Cerebellar nuclear complex (tissue), 1 donor: ENCODE measurements at places on chromosomes 2 and 18.

GRCh38 chr2:160417745-160418397 is 75.7 kb downstream of the RBMS1 start:
- no peak for DNase-seq

- DNase-seq: no peak
Measured at GRCh38 chr2:190653931-190654330, 5.0 kb downstream of the NAB1 start.

DNA sequence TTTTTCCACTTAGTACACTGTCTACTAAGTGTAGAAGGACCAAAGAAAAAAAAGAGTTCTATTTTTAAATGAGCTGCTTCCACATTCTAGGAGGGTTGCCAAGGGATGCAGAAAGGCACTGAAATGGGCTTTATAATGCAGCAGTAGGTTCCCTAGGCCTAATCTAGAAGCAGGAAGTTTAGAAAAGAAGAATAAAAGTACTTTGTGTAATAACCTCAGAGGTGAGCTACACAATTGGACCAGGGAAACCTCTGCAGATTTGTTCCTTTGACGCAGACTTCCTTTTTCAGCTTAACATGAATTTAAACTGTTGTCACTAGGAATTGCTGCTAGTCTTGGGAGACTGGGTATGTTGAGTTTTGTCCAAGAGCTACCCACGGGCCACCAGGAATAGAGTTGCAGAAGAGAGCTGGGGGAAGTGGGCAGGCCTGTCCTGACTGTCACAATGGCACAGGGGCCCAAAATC is 34.6 kb upstream of the RAB1A start:
- no peak for DNase-seq

- no peak for DNase-seq
Measured at GRCh38 chr2:37867166-37867565, 57.9 kb upstream of the RMDN2 start.

DNA sequence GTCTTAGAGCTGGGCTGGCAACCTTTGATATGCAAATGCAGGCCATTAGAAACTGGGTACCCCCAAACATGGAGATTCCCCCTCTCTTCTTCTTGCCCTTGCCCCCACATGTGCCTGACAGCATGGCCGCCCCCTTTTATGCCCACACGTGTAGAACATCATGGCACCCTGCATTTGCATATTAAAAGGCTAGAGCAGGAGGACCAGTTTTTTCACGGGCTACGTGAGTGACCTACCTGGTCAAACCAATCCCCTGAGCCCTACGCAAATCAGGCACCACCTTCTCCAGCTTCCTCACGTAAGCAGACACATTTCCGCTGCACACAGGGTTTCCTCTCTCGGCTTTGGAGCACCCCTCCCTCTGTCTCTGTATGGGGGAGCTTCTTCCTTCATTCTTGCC is 110.9 kb upstream of the COPS8 start:
- DNase-seq: no peak

DNA sequence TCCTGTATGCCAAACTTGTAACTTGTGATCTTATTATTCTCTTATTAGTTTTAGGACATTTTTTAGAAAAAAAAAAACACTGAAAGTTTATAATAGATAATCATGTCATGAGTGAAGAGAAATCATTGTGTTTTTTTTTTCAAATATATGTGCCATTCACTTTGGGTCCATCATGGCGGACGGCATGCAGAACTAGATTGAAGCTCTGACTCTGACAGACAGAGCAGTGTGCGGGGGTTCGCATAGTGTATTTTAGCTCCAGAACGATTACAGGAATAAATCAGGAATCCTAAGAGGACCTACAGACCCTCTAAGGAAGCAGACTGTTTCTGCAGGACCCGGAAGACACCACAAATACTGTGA is 484.4 kb upstream of the REG3G start:
- no peak for DNase-seq

- DNase-seq: no peak
Measured at GRCh38 chr2:127437056-127437455, 18.8 kb downstream of the PROC start.

GRCh38 chr18:79403723-79404566 is 8.2 kb downstream of the NFATC1 start:
- DNase-seq: no peak

DNA sequence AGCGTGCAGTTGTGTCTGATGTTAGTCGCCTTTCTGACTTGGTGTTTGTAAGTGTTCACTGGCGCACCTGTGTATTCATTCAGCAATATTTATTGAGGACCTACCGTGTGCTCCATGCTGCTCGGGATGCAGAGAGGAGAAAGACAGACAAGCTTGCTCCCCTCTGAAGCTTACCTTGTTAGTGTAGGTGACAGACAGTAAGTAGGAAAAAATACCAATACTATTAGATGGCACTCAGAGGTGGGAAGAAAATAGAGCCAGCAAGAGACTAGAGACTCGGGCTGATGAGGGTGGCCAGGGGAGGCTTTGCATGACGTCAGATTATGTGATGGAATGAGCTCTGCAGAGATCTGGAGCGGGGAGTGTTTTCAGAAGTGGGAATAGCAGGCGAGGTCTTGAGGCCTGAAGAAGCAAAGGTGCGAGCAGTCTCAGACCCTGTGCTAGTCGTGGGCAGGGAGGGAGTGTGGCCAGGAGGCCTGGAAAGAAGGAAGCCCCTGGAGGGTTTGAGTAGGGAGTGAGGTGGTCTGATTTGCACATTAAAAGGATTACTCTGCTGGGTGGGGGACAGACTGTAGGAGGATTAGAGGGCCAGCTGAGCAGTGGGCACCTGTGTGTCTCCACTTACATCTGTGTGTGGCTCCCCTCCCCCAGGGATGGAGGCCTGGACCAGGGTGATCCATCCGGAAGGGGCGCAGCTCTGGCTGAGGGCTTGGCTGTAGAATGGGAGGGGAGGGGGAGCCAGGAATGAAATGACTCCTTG is 11.8 kb downstream of the MTCL1 start:
- no peak for DNase-seq
